ENCODE measurements at places on chromosomes 1 and 21.
A peak's percentile ranks its signal among the peaks of the same experiment; 100 is the strongest.

GRCh38 chr21:32332463-32332951 lies 33.9 kb downstream of the MRAP start:
- ATAC-seq: no peak

DNA sequence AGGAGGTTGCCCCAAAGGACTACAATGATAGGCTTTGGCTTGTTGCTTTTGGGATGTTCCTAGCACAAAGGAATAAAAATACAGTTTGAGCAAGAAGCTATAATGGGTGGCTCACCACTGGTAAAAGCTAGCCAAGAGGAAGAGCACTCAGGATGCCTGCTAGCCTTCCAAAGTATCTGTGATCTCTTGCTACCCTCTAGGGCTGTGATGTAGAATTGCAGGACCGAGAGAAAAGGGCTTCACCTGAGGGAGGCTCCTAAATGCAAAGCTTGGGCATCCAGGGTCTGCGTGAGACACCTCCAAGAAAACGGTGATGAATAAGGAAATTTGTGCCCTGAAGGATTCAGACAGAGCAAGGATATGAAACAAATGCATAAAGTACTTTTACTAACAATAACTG lies 17.7 kb downstream of the IVL start:
- ATAC-seq: peak; percentile 98

DNA sequence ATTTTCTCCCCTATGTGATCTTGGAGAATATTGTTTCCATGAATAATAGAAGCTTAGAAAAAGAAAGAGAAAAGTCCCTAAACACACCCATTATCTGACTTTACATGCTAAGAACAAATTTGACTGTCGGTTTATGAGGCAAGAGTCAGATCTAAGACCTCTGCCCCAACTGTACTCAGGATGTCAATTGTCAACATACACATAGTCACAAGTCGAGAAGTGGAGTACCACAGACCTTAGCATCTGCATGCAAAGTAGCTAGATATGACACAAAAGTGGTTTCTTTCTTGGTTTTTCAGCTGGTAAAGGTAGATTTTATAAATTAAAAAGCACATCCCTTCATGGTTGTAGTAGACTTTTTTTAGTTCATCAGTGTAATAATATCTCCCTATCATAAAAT lies 97.2 kb upstream of the DPYD start:
- no peak for ATAC-seq

DNA sequence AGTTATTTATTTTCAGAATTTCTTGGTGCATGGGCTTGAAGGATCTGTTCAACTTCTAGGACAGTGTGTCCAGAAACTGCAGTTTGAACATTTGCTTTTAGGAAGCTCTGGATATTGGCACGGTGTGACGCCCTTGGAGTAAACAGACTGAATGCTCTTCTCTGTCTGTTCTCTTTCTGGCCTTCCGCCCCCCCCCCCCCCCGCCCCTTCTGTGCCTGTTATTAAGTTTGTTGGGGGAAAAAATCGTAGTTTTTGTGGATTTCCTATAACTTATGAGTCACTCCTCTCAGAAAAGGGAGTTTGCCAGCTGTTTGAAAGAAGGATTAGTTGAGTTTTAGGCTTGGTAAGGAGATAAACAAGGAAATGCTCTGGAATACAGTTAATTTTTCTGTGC lies 1.2 kb downstream of the KCTD3 start:
- ATAC-seq: peak; percentile 54

- ATAC-seq: no peak
Observed at GRCh38 chr1:178066296-178066907, 27.5 kb upstream of the RASAL2 start.

DNA sequence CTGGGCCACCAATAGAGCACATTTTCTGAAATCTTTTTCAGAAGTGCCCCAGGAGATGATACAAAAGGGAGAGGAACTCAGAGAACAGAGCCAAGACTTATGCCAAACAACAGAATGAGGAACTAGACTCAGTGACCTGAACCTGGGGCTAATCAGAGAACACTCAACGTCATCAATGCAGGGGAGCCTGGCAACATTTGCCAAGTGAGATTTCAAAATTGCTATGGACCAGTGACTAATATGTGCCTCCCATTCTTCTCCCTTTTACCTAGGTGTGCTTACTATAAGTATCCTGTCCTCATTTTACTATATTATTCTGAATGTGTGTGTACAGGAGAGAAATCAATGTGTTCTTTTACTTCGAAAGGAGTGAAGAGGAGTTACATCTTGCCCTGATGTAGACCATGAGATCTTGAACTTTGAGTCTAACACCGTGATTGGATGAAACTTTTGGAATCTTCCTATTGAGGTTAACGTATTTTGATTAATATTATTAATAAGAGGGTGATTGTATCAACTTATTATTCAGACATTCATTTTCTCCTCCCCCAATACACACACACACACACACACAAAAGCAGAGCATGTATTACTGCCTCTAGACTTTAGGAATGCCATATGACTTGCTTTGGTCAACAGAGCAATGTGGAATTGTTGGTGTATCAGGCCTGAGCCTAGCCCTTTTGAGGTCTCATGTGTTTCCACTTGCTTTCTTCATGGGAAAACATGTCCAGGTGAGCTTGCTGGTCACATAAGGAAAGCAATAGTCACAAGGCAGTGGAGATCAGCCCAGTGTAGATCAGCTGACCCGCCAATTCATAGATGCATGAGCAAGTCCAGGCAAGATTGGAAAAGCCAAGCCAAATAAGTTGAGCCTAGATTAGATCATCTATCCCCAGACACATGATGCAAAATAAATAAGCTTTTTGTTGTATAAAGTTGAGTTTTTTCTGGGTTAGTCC lies 80.3 kb upstream of the ETS2 start:
- ATAC-seq: no peak

- no peak for ATAC-seq
Observed at GRCh38 chr1:56081173-56081572, 498.2 kb downstream of the PLPP3 start.

DNA sequence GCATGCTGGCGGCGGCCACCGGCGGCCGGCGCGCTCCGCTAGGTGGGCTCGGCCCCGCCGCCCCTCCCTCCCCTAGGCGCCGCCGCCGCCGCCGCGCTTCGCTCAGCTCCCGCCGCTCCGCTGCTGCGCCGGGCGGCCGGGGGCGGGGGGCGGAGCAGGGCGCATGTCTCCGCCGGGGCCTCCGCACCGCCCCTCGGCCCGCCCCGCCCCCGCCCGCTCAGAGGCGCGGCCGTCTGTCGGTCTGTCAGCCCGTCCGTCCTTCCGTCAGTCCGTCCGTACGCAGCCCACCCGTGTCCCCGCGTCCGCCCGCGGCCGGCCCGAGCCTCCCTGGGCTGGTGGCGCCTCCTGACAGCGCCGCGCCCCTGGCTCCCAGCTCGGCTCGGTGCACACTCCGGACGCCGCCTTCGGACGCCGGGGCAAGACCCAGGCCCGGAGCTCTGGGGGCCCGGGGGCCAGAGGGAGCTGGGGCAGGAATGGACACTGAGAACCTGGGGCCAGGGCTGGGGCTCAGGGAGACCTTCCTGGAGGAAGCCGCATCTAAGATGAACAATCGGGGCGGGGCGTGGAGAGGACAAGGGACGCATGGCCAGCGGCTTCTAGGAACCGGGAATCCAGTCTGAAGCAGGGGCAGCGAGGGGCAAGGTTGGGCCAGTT lies at the start of gene GPR153:
Gene GPR153, minus strand, starts transcription at position 138 of the 654 bp plus-strand sequence. CDS start 6,193 bp downstream, outside the sequence.
- ATAC-seq: peak; percentile 59

DNA sequence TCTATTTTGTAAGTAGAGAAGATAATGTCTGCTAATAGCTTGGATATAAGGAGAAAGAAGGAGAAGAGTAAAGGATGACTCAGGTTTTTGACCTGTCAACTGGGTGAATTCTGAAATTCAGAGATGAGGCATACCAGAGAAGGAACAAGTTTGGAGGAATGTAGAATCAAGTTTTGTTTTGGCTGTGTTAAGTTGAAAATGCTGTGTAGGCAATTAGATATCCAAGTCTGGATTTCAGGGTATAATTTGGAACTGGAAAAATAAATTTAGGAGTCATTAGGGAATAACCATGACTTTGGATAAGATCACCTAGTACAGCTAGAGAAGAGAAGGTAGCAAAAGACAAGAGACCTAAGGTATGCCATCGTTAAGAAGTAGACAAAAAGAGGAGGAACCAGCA lies 22.4 kb upstream of the GNG4 start:
- no peak for ATAC-seq

- ATAC-seq: no peak
Observed at GRCh38 chr1:56539520-56539931, 39.8 kb downstream of the PLPP3 start.

DNA sequence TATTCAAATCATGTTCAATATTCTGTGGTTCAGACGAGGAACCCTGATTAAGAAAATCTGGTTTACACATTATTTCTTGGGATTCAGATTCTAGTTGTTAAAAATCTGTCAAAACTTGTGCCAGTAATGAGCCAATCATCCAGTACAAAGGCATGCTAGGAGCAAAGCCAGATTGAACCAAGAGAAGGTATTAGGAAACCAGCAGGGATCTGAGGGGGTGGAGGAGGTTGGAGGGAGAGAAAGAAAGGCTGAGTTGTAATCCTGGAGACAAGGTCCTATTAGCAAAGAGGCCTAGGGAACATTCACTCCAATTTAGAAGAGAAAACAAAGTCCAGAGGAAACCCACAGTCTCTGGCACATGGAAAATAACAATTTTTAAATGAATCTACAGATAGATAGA lies 352.9 kb downstream of the LTN1 start:
- ATAC-seq: no peak

- peak; percentile 92 for ATAC-seq
Observed at GRCh38 chr1:42777852-42778251, 6.9 kb upstream of the TMEM269 start.

- ATAC-seq: peak; percentile 53
Observed at GRCh38 chr1:202568826-202569225, 141.4 kb downstream of the SYT2 start.

DNA sequence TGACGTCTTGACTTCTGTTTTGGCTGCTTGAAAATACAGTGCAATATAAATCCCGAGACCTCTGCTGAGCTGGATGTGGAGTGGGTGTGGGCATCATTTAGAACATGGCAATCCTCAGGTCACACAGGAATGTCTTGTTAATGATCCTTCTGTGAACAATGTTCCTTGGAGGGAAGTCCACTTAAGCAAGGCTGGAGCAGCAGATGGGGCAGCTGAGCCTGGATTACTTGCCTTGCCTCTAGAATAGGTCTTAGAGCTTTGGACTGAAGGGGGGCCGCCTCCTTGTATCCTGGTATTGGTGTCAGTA lies 926 bp upstream of the SCMH1 start:
- ATAC-seq: no peak

- ATAC-seq: no peak
Observed at GRCh38 chr1:113399062-113399583, 8.8 kb downstream of the MAGI3 start.

DNA sequence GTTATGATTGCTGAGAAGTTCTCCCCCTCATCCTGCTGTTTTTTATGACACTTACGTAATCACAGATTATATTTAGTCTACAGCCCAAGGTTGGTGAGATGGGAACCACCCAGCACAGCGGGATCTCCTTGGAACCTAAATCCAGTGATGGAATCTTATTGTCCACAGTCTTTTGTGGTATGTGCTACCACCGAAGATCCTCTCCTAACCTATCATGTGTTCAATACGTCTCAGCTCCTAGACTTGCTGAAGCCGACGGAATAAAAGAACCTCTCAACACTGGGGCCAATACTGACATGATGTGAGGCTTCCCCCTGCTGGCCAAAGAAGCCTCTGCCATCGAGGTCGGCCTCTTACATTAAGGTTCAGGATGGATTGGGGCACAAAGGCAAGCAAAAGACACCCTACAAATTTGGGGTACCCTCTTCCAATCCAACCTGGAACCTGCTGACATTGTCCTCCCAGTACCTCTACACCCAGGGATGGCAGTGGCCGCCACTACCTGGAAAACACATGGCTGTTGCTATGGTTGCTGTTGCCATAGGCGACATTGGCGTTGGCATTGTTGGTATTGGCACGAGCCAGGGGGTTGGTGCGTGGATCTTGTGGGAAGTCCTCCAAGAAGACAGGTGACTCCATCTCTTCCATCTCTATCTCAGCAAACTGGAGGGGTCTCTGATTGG lies 19.4 kb upstream of the KIF21B start:
- ATAC-seq: peak; percentile 94

- ATAC-seq: peak; percentile 75
Observed at GRCh38 chr1:99557546-99558202, 88.2 kb upstream of the PALMD start.

- no peak for ATAC-seq
Observed at GRCh38 chr1:231847612-231848397, 221.2 kb downstream of the DISC1 start.

GRCh38 chr1:226051365-226051764 lies 11.2 kb upstream of the H3-3A start:
- ATAC-seq: no peak

DNA sequence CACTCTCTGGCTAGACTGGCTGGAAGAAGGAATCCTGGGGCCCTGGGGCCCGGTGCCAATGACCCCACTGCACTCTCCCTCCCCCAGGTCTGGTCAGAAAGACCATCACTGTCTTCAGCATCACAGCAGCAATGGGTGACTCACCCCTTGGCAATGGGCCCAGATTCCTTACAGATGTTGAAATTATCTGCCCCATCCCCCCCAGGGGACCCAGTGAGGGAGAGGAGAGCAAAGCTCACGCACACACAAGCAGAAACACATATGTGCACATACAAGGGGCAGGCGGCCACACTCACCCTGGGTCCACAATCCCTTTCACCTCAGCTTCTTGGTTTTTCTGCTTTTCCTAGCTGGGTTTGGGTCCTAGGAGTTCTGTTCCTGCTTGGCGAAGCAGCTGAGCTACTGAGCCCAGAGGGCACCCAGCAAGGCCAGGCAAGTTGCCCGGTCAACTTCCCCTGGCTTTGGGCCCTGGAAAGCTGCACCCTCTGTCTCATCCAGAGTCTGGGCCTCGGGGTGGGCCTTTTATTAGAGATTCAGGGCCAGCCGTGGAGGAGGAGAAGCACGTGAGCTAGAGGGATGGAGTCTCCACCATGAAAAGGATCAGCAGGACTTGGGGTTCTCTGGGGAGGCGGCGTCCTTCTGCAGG lies 2.6 kb downstream of the COL16A1 start:
- peak; percentile 64 for ATAC-seq

- no peak for ATAC-seq
Observed at GRCh38 chr1:55287723-55288122, 72.6 kb upstream of the USP24 start.

- no peak for ATAC-seq
Observed at GRCh38 chr1:206558794-206559671, 51.7 kb downstream of the RASSF5 start.
